ENCODE measurements at places on chromosomes 4 and X. TPM values are rescaled to one million over a fixed set of nuclear protein-coding genes. Genes with fewer than 3 reads are reported as not detected.

The SSX2 gene
- not detected for polyA plus RNA-seq

The DUSP21 gene
- not detected for polyA plus RNA-seq

The HTRA3 gene
- polyA plus RNA-seq = not detected

The XAGE5 gene
- not detected for polyA plus RNA-seq

The MND1 gene
- not detected for polyA plus RNA-seq

The GPRIN3 gene
- 0.83 TPM for polyA plus RNA-seq

The ARSJ gene
- 0.85 TPM for polyA plus RNA-seq

The TASL gene
- not detected for polyA plus RNA-seq

The PPEF2 gene
- polyA plus RNA-seq = not detected

The SSX4 gene
- polyA plus RNA-seq = not detected

The ADH7 gene
- polyA plus RNA-seq = not detected

The FNIP2 gene
- polyA plus RNA-seq = 7.0 TPM

The GYPA gene
- polyA plus RNA-seq = not detected

The IL2RG gene
- polyA plus RNA-seq = not detected

The LEF1 gene
- polyA plus RNA-seq = 0.65 TPM

The TMEM144 gene
- polyA plus RNA-seq = 40.6 TPM

The MAGEA2B gene
- polyA plus RNA-seq = not detected

The RPS6KA6 gene
- polyA plus RNA-seq = 3.7 TPM

The GALNT7 gene
- 15.0 TPM for polyA plus RNA-seq

The PSAPL1 gene
- polyA plus RNA-seq = not detected

The XG gene
- polyA plus RNA-seq = not detected

The TEX11 gene
- polyA plus RNA-seq = not detected

The WDR17 gene
- polyA plus RNA-seq = 43.7 TPM

The SULT1E1 gene
- polyA plus RNA-seq = not detected

The COL4A5 gene
- 0.77 TPM for polyA plus RNA-seq

The XAGE1A gene
- not detected for polyA plus RNA-seq

The RBMX2 gene
- 37.7 TPM for polyA plus RNA-seq

The SERPINA7 gene
- not detected for polyA plus RNA-seq

The POU4F2 gene
- polyA plus RNA-seq = not detected

Measured in Purkinje cell (primary cell).